ENCODE measurements at places on chromosomes 6 and 20. TPM values are rescaled to one million over a fixed set of nuclear protein-coding genes. Genes with fewer than 3 reads are reported as not detected.

CARMIL1 gene
- total RNA-seq: 2.6 TPM

GJA10 gene
- total RNA-seq: not detected

TMEM170B gene
- total RNA-seq: 3.2 TPM

DZANK1 gene
- total RNA-seq: 1.2 TPM

PTCHD4 gene
- not detected for total RNA-seq

EEF1E1 gene
- 23.0 TPM for total RNA-seq

DNA sequence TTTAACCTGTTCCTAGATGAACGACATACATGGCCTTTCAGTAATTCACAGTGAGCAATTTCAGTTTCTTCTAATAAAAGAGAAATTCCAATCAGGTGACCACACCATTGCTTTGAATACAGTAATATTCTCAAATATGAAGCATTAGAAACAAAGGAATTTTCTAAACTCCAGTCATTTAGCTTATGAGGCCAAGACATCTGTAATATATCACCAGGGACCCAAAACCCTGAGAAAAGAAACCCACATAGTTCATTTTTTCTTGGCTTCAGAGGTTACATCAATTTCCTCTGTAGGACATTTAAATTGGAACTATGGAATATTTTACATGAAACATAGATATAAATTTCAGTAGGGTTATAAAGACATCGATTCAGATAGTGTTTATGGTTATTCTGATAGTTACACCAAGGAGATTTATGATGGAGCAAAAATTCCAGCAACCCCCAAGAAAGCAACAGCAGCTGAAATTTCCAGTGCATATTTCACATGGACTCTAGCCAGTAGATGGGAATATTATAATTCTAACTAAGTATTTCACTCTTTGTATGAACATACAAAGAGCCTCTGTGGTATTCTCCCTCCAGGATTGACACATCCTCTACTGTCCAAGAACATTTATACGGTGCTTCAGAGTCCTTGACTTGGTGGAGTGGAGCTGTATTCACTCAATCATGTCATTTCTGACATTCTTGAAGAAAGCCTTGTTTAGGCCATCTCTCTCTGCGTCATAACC is 82.9 kb downstream of the ADGRG6 start:
- no peak for DNase-seq

DNA sequence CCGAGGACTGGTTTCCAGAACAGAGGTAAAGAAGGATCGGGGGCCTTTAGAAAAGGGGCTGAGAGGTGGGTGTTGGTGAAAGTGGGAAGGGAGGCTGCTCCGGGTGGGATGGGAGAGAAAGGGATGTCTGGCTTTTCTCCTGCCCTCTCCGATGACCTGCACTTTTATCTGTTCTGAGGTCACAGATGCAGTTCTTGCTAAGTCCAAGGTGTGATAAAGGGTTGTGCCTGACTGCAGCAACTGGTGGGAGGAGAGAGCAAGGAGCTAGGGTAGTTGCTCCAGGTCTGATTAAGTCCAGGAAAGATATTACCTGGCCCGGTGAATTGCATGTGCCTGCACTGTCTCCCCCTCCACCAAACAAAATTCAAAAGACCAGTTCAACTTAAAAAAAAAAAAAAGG is 145.6 kb upstream of the SOX4 start:
- DNase-seq: no peak

- DNase-seq: no peak
These were observed 6.3 kb upstream of the ZKSCAN8 start for GRCh38 chr6:28135393-28135792.

- DNase-seq: peak; percentile 45
These were observed 113.1 kb upstream of the ZNF217 start for GRCh38 chr20:53706466-53707370.
